Effector memory CD4-positive, alpha-beta T cell (primary cell): ENCODE measurements at places on chromosomes 5 and 9.

DNA sequence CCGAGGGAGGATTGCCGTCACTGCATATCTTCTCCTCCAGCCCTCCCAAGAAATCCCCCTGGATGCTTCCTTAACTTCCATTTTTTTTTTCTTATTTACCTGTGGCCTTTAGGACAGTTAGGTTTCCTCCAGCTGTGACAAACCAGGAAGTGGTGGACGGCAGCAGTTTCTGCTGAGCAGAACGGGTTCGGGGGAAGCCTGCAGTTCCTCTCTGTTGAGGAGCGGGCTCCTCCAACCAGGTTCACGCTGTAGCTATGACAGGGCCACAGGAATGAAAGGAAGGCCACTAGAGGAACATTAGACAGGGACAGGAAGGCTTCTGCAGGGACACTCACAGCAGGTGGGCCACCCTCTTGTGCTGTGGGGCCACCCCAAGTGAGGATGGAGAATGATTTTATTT lies 76.7 kb upstream of the SYK start:
- no peak for DNase-seq

DNA sequence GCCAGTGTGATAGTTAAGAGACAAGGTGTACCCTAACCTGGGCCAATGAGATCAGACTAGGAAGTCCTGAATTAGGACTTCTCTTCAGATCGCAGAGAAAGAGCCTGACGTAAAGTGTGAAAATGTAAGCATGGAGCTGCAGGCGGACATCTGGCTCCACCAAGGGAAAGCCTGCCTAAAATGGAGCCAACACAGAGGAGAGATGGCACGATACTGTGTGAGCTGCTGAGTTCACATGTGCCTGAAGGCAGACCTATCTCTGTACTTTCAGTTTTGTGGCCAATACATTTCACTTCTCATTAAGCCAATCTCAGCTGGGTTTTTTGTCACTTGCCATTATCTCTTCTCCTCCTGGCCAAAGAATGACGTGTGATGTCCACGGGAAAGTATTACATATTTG lies 210.5 kb downstream of the ELAVL2 start:
- DNase-seq = no peak

DNA sequence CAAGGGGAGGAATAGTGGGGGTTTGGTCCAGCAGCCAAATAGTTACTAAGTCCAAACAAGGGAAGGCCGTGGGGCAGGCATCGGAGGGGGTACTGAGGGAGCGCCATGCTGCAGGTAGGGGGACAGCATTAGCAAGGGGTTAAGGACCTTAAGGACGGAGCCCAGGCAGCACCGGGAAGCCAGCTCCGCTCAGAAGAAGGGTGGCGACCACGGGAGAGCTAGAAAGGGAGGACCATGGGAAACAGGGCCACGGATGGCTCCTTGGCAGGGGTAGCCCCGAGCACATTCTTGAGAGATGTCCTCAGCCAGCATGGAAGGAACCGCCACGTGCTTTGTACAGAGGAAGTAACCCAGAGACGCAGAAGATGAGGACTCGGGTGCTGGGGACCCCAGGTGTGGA lies 76.2 kb upstream of the STXBP1 start:
- DNase-seq = no peak

- DNase-seq = no peak
These were observed 14.7 kb downstream of the BRD8 start for GRCh38 chr5:138163721-138164120.

- DNase-seq = no peak
These were observed 106.3 kb downstream of the NDUFAF2 start for GRCh38 chr5:61051267-61051666.

DNA sequence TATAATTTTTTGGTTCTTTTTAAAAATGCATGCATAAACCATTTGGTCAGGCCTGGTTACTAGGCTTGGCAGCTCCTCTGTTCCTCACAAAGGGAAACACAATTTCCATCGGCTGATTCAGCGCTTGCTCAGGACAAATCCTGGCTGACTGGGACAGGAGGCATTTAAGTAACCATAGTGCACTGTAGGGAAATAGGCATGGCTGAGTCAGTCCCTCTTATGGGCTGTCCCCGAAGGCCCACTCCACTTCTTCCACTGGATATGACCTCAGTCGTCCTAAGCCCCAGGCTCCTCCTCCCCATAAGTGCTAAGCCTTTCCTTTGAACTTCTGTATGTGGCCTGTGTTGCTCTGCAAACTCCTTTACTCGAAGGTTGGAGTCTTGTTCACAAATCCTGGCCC lies 71.2 kb upstream of the GLIS3 start:
- DNase-seq = no peak

DNA sequence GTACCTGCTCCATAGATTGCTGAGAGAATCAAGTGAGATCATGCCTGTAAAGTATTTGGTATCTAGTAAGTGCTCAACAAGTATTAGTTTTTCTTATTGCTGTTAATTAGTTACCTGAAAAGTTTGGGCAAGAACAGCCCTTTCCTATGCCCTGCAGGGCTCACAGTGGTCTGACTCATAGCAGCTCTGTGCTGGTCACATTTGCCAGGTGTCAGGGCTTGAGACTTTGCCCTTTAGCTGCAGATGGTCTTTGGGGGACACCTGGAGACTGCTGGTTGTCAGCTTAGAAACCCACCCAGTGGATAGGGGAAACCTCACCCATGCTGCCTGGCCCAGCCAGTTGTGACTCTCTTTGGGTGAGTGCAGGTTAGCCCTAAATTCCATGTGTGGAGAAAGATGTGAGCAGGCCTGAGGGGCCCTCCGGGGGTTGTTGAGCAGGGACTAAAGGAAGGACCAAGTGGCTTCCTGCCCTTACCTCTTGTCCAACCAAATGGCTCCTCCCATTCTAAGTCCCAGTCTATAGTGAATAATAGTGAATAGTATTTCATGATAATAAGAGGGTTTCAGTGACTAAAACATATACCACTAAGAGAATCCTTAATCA lies 9.0 kb downstream of the COL27A1 start:
- no peak for DNase-seq
